ENCODE measurements at places on chromosomes 1 and 21.

DNA sequence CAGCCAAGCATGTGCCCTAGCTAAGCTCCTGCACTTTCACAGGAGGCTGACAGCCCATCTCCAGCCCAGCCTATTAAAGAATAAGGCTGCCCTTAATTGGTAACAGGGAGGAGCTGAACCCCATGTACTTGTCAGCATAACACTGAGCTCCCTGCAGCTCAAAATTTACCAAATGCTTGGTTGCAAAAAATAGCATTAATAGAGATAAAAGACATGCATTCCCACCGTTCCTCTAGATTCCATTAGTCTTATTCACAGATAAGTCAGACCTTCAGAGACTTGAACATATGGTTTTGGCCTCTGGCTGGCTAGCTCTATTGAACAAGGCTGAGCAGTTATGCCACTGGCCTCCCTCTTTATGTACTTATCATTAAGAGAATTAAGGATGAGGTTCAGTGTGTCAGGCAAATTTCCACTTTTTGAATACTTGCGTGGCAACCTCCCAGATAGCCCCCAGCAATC, 29.2 kb downstream of the OLFML3 start:
- no peak for DNase-seq

DNA sequence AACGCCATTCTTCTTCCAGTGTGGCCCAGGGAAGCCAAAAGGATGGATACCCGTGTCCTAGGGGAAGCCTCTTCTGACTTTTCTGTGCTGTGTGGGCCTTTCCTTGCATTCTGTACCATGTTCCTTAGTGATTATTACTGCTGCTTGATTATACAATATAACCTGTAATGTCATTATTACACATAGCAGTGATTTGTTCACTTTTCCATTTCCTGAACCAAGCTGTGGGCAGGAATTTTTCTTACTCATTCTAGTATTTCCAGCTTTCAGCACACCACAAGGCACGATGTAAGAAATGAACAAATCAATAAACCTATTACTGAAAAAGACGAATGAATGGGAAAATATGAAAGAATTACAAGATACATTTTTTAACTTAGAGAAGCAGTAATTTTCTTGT, 8.4 kb upstream of the USP33 start:
- DNase-seq: no peak

DNA sequence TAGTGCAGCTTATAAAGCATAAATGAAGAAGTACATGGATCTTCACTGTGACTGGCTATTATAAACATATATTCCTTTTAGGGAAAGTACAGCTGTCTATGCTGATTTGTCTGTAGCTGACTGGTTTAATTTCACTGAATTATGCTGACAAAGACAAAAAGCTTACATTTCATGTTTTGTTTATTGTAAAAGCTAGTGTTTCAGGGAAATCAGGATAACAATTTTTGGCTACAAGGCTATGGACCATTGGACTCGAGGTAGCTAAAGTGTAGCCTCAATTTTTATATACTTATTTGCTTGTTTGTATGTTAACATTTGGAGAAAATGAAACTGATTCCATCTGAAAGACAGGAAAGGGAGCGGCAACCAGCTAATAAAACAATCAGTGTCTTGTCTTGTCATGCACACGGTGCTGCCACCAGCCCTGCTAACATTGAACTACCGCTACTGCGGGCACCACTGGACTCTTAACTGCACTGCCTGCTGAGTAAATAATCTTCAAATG, 480.2 kb downstream of the COL11A1 start:
- DNase-seq: no peak

DNA sequence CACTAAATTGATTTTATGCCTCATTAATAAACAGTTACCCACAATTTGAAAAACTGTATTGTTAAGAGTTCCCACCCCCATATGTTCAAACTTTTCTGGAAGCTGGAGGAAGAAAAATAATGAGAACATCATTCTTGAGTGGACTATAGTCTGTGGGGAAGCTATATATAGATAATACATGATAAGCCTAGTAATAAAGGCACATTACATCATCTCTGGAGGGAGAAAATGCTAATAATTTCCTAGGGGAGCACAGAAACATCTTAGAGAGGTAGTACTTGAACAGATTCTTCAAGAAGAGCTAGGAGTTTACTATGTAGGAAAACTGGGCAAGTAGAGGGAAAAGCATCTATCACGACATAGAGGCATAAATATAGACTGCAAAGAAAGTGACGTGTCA, 19.6 kb downstream of the CYP2J2 start:
- DNase-seq: no peak

- DNase-seq: no peak
Measured at GRCh38 chr21:37005548-37006485, 685 bp upstream of the RIPPLY3 start.

DNA sequence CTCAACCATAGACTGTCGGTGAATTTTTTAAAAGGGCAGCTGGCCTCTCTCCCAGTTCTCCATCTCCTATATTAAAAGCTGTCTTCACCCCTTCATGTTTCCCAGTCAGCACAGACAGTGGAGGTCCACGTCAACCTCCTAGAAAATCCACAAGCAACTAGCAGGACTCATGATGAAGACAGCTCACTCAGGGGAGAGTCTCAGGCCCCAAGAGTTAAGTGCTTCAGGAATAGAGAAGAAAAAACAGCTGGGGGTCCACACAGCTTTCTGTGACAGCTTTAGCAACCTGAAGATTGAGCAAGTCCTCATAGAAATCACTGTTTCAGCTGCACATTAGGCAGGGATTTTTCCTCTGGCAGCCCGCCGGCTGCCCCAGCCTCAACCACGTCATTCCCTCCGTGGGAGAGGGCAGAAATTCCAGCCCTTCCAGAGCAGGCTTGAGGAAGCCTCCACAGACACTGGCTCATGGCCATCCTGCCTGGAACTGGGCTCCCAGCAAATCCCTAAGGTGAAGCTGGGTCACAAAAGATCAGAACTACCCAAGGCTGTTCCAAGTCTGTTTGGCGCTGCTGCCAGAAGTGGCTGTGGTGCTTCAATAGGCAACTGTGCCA, 15.2 kb downstream of the GPR161 start:
- DNase-seq: peak; percentile 97

- no peak for DNase-seq
Measured at GRCh38 chr1:80987824-80988223, 812.9 kb upstream of the ADGRL2 start.

- DNase-seq: peak; percentile 25
Measured at GRCh38 chr1:241647658-241648057, 4.4 kb upstream of the WDR64 start.

DNA sequence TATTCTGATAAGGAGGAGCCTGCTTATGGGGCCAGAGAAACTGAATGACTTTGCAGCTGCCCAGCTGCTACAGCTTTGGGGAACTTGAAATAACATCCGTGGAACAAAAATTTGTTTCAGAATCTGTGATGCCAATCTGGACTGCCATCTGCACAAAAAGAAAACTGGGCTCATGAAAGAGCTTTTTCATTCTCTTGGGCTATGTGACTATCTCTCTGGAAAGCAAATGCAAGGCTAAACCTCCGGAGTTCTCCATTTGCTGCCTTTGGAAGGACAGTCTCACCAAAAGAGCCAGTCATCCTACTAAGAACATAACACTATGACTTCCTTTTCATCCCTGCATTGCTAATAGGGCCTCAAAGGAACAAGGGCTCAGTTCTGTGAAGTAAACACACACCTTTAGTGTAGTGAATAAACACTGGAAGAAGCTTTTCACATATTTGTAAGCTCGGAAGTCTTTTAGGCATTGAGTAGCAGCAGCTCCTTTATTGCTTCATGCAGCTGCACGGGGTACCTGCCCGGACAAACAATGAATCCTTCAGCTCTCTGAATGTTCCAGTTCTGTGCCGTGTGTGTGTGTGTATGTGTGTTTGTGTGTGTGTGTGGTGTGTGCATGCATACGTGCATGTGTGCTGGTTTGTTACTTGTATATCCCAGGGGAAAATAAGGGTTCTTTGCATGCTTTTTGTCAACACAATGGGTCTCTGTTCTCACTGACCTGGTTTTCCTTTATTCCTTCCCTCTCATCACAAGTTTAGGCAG, 255.5 kb upstream of the SGIP1 start:
- no peak for DNase-seq

GRCh38 chr1:228853637-228854036, 118.4 kb downstream of the RHOU start:
- no peak for DNase-seq

DNA sequence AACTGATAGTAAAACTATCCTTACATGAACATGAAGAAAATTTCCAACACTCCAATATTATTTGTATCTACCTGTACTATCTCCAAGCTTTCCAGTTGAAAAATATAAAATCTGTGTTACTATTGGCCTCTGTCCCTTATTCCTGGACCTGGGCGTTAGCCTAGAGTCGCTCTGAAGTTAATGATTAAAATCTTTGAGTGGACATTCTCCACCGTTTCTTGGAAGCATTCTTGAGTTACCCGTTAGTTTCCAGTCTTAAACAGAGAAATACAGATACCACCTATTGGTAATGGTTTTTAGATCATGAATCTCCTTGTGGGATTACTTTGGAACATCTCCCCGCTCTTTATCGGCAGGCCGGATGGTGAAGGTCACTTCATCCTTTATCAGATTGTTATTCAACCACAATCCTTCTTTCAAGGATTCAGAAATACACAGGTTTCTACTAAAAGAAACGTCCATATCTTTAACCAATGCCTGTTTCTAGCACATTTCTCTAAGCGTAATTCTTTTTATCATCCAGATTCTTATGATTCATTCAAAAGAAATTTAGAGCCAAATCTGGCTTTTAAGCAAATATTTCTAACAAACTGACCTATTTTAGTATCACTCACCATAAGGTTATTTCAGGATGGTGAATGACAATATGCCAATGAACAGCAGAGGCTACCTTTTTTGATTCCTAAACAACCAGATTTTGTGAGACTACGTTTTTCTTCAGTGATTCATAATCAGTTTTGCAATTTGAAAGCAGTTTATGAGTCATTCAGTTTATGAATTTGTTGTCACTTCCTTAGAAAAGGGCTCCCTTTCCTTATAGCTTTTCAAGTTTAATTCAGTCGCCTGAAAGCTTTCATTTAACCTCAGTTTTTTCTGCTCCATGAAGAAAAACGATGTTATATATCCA, 70.2 kb upstream of the ERRFI1 start:
- peak; percentile 46 for DNase-seq

GRCh38 chr1:63004868-63005267, 220.9 kb downstream of the ATG4C start:
- peak; percentile 13 for DNase-seq

GRCh38 chr1:68046885-68047658, 3.4 kb downstream of the DIRAS3 start:
- DNase-seq: no peak

- DNase-seq: no peak
Measured at GRCh38 chr1:86487811-86488141, 19.0 kb downstream of the CLCA1 start.

DNA sequence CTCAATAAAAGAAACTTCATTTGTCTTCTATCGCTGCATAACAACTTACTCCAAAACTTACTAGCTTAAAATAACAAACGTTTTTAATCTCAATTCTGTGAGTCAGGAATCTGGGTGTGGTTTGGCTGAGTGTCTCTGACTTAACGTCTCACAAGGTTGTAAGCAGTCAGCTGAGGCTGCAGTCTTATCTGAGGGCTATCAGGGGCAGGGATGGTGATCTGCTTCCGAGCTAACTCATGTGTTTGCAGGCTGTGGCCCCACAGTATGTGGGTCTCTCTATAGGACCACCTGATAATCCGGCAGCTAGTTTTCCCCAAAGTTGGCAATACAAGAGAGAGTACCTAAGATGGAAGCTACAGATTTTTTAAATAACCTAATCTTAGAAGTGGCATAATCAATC, 234.2 kb upstream of the FGGY start:
- DNase-seq: no peak

DNA sequence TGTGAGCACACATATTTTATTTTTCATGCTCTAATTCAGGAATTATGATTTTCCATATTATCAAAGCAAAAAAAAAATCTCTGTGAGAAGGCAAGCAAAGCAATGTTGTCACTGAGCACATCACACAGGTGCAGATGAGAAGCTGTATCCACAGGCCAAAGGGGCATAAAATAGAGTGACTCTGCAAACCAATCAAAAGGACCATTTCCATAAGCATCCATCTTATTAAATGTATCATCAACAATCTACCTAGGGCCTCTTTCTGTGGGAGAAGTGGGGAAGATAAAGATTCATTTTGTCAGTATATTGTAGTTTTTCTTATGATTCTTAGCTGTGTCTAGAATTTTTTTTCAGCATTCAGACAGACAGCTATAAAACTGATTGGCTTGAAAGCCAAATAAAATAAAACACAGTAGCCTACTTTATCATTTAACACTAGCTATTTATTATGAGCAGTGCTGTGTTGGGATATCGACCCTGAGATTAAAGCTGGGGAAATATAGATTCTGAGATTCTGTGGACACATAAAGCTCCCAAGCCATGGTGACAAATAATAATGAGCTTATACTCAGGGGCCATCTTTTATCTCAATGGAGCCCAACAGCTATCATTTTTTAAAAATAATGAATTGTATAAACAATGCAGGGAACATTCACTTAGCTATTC, 90.3 kb downstream of the LPAR3 start:
- DNase-seq: no peak

DNA sequence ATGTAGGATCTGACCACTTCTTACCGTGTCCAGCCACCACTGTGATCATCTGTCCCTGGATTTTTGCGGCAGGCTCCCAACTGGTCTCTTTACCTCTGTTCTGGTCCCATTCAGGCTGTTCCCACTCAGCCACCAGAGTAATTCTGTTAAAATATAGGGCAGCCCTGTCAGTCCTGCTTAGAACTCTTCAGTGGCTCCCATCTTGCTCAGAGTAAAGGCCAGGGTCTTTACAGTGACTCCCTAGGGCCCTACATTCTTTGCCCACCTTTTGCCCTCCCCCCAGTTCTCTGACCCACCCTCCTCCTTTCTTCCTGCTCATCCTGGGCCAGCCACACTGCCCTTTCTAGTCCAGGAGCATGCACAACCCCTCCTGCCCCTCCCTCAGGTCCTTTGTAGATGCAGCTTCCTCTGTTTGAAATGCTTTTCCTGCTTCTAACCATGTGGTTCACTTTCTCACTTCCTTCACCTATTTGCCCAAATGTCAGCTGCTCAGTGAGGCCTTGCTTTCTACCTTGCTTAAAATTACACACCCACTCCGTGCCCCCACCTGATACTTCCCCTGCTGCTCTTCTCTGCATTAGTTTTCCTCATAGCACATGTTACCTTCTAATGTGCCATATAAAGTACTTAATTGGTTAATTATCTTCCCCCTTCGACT, 7.8 kb downstream of the UBIAD1 start:
- no peak for DNase-seq

DNA sequence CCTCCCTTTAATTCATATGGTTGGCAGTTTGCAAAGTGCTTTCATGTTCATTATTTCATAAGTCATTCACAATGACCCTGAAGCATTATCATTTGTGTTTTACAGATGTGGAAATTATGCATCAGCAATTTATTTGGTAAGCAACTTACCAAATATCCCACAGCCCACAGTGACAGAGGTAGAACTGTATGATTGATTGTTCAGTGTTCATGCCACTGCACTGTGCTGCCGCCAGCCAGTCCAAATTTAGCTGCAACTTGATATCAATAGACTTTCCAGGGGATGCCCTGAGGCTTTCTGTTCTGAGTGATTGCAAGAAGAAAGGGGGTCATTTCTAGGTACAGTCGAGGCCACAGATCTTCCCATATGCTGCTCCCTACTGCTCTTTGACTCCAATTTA, 380.3 kb downstream of the PLPP3 start:
- no peak for DNase-seq
